IPS-NIHi11 (cell line): ENCODE measurements at places on chromosomes 6 and 20.

DNA sequence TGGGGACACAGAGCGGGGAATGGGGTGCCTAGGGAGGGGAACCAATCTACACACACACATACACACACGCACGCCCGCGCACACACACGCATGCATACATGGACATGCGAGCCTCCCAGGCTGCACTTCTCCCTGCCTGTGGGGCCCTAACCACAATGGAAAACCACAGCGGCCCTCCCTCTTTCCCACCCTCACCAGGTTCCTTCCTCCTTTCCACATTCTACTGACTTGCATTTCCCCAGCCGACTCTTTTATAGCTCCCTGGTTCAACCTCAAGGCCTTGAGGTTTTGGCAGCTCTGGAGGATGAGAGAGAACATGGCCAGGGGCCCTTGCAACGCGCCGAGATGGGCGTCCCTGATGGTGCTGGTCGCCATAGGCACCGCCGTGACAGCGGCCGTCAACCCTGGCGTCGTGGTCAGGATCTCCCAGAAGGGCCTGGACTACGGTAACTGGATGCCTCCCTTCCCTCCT lies at the start of gene BPI:
Gene BPI, plus strand, starts transcription at position 249 of the 472 bp plus-strand sequence. Its CDS starts 68 bp downstream, at position 317.
- no peak for DNase-seq

DNA sequence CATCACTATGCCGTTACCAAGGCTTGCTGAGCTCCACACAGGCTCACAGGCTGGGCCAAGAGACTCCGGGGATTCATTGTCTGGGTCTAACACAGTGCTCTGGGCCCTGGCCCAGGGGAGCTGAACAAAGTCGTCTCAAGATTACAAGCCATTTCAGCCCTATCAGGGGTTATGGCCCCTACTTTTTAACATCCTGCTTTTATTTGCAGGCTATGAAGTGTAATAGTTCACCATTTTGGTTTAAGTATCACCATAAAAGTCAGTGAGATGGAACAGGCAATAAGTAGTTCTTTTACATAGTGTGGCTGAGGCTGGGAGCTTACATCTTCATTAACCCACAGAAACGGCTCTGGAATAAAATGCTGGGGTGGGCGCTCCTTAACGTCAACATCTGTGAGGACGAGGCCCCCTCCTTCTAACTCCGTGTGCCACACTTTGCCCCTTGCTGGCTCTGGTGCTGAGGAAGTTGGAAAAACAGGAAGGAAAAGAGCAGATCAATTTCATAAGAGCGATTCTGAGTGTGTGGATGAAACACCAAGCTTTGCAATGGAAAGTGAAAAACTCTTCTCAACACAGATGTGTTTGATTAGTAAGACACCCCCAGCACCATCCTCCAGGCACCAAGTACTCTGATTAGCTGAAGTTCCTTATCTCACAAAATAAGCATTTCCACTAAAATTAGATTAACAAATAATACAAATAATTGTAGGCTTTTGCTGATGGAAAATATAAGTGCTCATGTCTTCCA lies 447.3 kb downstream of the MAFB start:
- no peak for DNase-seq

DNA sequence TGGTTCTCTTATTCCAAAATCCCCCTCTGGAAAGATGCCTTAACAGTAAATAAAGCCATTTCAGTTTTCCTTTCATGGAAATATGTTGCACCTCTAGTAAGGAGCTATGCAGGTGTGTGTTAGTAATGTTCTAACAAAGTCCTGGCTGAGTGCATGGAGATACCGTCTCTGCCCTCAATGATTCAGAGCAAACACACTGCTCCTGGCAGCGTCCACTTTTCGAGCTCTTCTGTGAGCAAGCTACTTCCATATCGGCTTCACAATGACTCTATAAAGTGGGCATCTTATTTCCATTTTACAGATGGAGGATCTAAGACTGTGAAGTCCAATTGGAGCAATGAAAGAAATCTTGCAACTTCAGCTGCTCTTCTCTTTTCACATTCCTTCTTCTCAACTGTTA lies 3.1 kb downstream of the KLHL32 start:
- DNase-seq = no peak

DNA sequence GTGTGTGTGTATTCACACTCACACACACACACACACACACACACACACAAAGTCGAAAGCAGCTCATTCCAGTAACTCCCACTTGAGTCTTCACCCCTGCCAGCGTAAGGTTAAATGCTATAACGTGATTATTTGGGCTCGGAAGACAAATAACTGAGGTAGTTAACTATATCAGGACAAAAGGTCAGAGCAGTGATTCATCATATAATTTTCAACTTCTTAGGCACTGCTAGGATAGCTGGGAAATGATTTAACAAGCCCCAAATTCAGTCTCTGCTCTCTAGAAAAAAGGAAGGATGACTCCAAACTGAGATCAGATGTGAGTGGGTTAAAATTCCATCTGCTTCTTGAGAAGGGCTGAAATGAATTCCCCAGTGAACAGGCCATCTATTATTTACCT lies 30.7 kb downstream of the HDGFL1 start:
- no peak for DNase-seq

GRCh38 chr6:132713352-132714134 lies at the start of gene VNN1:
VNN1 (minus strand) TSS chr6:132714055; CDS start chr6:132714035, 20 bp downstream.
- DNase-seq = no peak

DNA sequence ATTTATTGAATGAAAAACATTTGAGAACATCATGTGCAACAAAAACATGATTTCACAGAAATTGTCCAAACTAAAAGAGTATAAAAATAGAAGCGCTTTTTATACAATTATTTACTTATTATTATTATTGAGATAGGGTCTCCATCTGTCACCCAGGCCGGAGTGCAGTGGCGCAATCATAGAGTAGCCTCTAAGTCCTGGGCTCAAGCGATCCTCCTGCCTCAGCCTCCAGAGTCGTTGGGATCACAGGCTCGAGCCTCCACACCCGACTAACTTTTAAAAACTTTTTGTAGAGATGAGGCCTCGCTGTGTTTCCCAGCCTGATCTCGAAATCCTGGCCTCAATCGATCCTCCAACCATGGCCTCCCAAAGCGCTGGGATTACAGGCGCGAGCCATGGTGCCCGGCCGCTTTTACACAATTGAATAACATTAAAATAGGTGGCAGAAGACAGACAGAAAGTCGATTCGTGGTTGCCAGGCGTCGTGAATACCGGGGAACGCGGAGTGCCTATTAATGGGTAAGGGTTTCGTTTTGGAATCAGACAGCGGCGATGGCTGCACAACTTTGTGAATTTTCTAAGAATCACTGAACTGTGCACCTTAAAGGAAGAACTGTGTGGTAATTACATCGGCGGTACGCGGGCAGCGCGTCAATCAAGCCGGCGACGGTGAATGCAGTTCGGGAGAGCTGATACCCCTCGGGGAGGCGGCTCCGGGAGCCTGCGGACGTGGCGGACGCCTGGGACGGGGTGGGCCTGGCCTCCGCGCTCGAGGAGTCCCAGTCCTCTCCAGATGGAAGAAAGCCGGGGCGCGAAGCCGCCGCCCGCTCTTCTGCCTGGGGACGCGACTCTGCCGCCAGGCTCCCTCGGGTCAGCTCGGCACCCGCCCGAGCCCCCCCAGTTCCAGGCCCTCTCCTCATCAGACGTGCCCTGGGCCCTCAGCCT lies 807 bp downstream of the TBC1D20 start:
- peak; percentile 82 for DNase-seq

GRCh38 chr6:31791324-31792089 lies 4.0 kb downstream of the VARS1 start:
- peak; percentile 87 for DNase-seq

DNA sequence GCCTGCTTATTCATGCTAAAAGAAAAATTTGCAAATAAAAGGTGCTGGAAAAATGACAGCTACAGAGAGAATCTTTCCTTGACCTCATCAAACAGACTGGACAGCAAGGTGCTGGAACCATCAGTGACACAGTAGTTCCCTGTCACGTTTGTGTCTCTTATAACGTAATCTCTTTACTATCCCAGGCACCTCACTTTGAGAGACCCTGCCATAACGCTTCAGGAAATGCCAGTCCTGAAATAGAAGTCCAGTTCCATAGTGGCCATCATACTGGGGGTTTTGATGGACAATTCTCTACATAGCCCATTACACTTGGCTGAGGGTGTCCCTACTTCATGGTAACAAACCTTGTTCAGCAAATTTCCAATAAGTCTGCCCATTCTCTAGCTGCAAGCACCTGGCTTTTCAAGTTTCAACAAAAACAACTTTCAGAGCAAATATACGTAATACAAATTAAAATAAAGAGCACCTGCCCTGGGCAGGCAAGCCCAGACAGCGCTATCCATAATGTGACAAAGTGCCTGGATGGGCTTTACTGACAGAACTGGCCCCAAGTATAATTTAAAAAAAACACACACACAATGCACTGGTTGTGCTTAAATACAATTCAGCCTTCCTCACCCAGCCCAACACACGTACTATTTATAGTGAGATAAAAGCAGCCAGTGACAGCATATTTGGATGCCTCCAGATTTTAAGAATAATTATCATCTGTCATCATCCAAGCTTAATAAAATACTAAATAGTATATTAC lies 38.7 kb downstream of the CNKSR3 start:
- no peak for DNase-seq

GRCh38 chr6:134630508-134631121 lies 312.7 kb upstream of the SGK1 start:
- DNase-seq = no peak

DNA sequence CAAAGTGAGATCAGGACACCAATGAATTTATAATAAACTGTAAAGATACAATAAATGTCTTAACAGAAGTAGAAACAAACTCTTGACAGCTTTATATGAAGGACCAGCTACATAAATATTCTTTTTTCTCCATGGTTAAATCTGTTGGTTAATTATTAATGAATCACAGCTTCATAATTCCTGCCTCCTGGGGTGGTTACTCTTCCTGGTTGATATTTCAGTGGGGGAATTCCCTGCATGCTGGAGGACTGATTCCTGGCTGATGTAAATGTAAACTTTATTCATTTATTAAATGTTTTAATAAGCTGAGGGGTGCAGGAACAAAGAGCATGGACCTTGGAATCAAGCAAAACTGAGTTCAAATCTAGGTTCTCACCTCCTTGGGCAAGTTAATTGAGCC lies 16.2 kb upstream of the RCAN2 start:
- DNase-seq = no peak

GRCh38 chr20:9617940-9618339 lies 103.5 kb downstream of the LAMP5 start:
- peak; percentile 37 for DNase-seq

DNA sequence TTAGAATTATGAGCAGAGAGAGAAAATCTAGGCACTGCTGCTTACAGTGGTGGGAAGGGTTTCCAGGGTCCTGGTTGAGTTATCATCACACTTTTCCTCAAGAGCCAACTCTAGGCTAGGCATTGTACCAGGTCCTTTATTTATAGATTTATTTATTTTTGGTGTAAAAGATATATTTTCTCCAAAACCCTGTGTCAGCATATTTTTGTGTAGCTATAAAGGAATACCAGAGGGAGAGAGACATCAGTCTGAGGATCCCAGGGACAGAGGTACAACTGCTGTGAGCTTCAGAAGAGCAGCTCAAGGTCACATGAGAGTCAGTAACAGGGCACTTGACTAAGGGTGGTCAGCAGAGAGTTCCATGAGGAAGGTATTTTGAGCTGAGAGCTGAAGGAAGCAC lies 159.7 kb downstream of the SLC35B3 start:
- DNase-seq = no peak

DNA sequence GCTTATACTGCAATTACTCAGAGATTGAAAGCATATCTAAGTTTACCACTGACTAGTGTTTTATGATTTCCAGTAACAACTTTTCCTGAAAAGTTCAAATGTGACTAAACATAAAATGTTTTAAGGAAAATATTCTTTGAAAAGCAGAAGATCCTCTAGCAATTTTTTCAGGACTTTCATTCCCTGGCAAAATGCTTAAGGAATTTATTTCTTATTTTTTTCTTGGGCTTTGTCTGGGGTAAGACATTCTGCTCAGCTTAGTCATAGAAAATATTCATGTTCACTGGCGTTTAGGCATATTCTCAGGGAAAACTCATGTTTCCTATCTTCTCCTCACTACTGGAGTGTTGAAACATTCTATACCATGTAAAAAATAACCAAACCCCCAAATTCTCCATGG lies 235.3 kb upstream of the CEP162 start:
- no peak for DNase-seq

DNA sequence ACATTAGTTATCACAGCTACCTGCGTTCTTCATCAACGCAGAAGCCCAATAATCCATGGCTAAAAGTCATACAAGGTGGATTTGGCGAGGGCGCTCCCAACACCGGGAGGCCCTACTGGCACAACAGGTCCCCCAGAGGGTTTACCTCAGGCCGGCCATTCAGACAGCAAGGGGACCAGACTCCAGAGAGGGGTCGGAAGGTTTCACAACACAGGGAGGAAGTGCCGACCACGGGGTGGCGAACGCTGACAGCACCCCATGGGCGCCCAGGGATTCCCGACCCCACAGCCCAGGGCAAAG lies 1515.9 kb upstream of the DEFB115 start:
- DNase-seq = no peak

- DNase-seq = no peak
Observed at GRCh38 chr6:13918686-13919250, 6.0 kb upstream of the RNF182 start.

DNA sequence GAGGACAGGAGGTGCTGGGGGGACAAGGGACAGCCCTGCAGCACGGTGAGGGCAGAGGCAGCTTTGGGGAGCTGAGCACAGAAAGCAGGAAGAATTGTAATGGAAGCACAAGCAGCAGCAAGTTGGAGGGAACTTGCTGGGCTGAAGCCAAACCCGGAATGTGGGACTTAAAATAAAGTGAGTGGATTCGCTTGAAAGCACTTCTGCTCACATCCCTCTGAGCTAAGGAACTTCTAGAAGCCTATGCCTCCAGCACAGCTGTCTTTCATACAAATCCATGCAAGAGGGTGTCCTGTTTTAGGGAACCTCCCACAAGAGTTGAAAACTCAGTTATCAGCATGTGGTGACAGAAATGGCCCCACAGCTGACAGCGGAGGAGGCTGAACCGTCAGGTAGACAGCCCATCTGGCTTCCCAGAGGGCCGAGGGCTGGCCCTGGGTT lies 71.4 kb upstream of the MLN start:
- DNase-seq = no peak

- DNase-seq = no peak
Observed at GRCh38 chr6:63963769-63964315, 328.2 kb downstream of the PHF3 start.

GRCh38 chr20:24432046-24432442 lies 37.4 kb upstream of the SYNDIG1 start:
- DNase-seq = peak; percentile 42

DNA sequence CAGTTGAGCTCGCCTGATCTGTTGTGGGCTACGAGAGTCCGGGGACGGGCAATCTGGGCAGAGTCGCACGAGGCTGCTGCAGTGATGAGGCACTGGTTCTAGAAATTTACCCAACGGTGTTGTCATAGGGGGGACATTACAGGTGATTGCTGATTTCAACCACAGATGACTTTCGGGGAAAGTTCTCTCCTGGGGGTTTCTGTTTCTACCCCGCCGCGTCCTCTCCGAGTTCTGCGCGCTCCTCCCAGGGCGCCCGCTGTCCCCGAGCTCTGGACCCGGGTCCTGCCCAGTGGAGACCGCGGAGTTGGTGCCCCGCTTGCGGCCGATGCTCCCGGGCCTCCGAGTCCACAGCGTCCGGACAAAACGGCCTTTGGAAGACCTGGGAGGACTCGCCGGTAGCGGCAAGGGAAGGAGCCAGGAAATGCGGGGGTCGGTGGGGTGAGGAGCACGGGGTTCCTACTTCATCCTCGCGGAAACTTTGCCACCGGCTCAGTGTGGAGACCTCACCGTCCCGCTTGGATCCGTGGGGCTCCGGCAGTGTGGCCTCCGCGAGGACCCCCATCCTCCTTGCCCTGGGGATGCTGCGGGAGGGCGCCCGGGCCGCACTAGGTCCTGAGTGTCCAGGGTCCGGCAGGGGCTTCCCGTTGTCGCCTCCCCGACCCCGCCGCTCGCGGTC lies 12.3 kb upstream of the RAET1L start:
- no peak for DNase-seq
